ENCODE measurements at places on chromosomes 4 and X.

- no peak for DNase-seq
These were observed 40.0 kb upstream of the TEX13A start for GRCh38 chrX:105260291-105261043.

GRCh38 chrX:107324493-107325310, 118.3 kb downstream of the DNAAF6 start:
- DNase-seq, result no peak

GRCh38 chr4:110087070-110087708, 111.2 kb downstream of the ELOVL6 start:
- DNase-seq, result no peak

GRCh38 chr4:38166082-38166481, 205.9 kb downstream of the PTTG2 start:
- no peak for DNase-seq

DNA sequence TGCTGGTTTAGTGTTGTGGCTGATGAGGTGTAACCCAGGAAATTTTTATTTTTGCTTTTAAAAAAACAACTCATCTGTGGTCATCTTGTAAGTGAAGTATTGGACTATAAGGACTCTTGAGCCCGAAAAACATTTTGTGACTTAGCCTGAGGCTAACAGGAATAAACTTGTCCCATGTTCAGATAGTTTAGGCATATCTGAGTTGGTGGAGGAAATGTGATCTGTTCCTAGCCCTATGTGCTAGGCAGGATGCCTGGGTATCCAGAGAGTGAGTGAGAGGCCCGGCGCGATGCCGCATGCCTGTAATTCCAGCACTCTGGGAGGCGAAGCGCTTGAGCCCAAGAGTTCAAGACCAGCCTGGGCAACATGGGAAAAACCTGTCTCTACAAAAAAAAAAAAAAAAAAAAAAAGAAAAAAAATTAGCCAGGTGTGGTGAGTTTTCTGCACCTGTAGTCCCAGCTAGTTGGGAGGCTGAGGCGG, 3.7 kb downstream of the SMS start:
- DNase-seq, result no peak

- no peak for DNase-seq
These were observed 20.4 kb upstream of the FMR1NB start for GRCh38 chrX:147960722-147961121.

GRCh38 chr4:139319571-139319970, 17.3 kb upstream of the NDUFC1 start:
- no peak for DNase-seq

GRCh38 chr4:162409048-162409447, 245.2 kb upstream of the FSTL5 start:
- no peak for DNase-seq

DNA sequence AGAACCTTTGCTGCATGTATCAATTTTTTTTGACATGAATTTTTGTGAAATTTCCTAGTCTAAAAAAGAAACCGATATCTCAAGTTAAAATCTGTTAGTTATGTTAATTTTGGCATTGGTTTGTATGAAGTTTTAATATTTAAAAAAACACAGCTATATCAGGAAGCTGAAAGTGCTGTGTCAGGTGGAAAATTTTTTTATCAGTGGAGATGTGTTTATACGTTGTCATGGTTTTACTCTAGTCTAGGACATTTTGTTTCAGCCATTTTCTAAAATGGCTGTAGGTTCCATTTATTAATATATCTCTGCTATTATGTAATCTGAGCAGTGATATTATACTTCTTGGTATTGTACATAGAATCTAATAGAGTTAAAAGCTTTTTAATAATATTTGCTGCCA, 34.2 kb downstream of the OCRL start:
- no peak for DNase-seq

- no peak for DNase-seq
These were observed 192.9 kb upstream of the CTSO start for GRCh38 chr4:156146571-156146970.

- DNase-seq, result no peak
These were observed 221.5 kb downstream of the PCDH18 start for GRCh38 chr4:137310593-137311490.

GRCh38 chr4:147964266-147964880, 232.5 kb downstream of the ARHGAP10 start:
- no peak for DNase-seq

GRCh38 chrX:21610168-21610567, 48.0 kb downstream of the KLHL34 start:
- no peak for DNase-seq

- no peak for DNase-seq
These were observed 82.8 kb downstream of the STK32B start for GRCh38 chr4:5133933-5134594.

DNA sequence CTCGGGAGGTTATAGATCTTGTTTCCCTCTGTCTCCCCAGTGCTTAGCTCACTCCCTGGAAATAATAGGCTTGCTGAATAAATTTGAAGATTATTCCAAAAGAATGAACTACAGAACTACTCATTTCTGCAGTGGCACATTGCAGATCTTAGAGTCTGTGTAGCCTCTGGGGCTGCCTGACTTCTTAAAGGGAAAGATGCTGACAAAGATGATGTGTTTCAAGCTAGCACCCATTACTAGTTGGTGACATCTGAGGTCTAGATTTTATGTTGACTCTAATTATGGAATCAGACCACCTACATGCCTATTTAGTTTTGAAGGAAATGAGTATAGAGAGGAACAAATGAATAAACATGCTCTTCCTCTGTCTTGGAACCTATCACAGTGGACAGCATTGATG, 123.7 kb upstream of the KCNIP4 start:
- DNase-seq, result no peak

- no peak for DNase-seq
These were observed 167.3 kb upstream of the PGRMC2 start for GRCh38 chr4:128454881-128455280.

DNA sequence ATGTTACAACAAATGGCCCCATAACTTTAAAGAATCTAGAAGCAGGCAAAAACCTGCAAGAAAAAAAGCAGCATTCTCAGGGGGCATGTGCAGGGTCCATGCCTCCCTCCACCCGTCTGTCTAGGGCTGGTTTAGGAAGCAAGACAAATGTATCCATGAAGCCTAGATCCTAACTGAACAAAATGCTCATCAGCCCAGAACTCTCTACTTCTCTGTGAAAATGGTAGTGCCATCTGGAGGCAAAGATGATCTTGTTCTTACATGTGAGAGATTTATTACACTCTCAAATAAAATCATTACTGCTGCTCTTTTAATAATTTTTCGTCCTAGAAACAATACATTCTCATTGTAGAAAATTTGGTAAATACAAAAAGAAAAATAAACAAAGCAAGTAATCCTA, 26.7 kb downstream of the NR3C2 start:
- no peak for DNase-seq

DNA sequence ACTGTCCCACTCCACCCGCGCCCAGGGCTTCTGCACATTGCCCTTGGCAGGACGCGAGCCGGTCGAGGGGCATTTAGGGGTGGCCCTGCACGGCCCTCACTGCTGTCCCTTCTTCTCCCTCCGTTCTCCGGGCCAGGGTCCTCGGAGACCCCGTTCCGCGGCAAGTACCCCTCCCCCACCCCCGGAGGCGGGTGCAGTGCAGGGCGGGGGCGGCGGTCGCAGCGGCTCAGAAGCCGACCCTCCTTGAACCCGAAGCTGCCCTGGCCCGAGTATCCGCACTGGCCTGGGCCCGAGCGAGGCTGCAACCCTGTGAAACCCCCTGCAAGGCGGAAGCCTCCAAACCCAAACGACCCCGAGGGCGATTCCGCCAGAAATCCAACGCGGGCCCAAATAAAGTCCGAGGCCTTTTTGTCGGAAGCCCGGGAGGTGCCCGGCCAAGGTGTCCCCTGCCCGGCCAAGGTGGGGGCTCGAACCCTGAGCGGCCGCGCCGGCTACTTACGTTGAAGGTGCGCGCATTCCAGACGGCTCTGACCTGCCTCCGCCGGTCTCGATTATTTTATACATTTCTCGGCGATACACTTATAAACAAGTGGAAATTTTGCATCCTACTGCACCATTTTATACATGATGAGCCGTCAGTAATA, 53.1 kb upstream of the TMEM33 start:
- DNase-seq, result no peak

GRCh38 chrX:153641627-153642026, 5.4 kb upstream of the DUSP9 start:
- DNase-seq, result no peak

- DNase-seq, result no peak
These were observed 148.9 kb upstream of the RBPJ start for GRCh38 chr4:26171941-26172340.

Measured in germinal center (tissue), 1 donor.